ENCODE measurements at places on chromosomes 7 and 10.

- DNase-seq: no peak
Observed at GRCh38 chr7:143979359-143979758, 20.8 kb upstream of the OR6B1 start.

GRCh38 chr7:93366816-93367215 is 134.7 kb downstream of the VPS50 start:
- DNase-seq: no peak

DNA sequence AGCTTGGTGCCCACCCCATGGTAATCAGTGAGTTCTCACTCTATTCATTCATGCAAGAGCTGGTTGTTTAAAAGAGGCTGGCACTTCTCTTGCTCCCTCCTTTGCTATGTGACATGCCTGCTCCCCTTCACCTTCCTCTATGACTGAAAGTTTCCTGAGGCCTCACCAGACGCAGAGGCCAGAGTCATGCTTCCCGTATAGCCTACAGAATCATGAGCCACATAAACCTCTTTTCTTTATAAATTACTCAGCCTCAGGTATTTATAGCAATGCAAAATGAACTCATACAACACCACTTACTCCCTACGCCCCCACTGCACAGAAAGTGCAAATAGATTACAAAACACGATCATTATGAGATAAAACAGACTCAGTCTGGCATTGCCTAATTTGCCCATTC is 39.0 kb downstream of the SEC61G start:
- no peak for DNase-seq

GRCh38 chr7:159097661-159098423 is 46.8 kb downstream of the VIPR2 start:
- no peak for DNase-seq

GRCh38 chr10:26417136-26417535 is 21.0 kb upstream of the APBB1IP start:
- DNase-seq: no peak

- no peak for DNase-seq
Observed at GRCh38 chr10:30176776-30177533, 117.6 kb upstream of the JCAD start.

DNA sequence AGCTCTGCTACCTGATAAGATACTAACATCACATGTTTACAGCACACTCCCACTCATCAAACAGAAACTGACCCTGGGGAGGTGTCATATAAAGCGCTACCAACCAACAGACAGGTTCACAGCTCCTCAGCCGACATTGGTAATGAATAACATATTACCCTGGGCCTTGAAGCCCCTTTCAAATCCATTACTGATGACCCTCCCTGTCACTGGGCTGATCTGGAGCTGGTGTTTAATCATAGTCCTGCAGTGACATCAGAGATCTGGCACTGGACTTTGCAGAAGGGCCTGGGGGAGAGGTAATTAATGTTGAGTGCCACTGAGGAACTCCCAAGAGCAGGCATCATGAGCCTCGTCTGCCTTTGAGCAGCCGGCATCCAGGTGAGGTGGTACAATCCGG is 306.5 kb upstream of the NFE2L3 start:
- no peak for DNase-seq

DNA sequence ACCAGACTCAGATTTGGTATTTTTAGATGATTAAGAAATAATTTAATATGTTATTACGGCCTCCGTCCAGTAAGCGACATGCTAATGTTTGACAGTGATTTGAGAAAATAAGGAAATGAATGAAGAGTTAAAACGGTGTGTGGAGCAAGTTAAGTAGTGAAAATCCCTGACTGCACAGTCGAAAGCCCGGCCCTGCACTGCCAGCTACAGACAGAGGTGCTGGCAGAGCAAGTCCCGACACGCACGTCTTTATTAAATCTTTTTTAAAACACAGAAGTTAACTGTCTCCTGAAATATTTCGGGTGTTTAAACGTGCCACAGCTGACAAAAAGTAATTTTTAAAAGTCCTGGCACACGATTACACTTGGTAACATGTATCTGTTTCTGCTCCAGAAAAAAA is 293.4 kb upstream of the RNF32 start:
- no peak for DNase-seq

DNA sequence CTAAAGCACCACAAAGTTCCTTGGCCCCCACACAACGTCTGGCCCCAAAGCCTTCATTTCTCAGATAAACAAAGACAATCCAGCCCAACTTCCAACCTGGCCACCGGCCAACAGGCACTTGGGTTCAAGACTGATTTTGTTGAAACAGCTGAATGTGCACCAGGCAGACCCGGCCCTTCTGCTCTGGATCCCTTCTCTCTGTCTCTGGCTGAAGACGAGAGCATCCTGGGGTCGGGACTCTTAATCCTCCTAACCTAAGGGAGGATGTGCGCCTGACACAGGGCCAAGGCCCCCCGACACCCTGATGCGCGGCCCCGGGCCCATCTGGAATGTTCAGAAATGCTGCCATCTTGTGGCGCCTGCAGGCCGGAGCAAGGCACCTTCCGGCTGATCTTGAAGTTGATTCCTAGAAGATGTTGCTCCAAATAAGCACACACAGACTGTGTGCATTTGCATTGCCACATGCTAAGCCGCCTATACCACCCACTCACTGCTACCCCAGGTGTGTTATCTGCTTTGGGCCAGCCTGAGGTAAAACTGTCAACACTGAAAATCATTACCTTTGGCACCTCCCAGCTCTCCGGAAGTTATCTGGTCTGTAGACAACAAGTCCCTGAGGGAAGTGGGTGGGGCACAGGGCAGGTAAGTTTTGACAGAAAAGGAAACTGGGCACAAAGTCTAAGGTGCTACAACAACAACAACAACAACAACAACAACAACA is 98.4 kb upstream of the HABP2 start:
- DNase-seq: peak; percentile 42

DNA sequence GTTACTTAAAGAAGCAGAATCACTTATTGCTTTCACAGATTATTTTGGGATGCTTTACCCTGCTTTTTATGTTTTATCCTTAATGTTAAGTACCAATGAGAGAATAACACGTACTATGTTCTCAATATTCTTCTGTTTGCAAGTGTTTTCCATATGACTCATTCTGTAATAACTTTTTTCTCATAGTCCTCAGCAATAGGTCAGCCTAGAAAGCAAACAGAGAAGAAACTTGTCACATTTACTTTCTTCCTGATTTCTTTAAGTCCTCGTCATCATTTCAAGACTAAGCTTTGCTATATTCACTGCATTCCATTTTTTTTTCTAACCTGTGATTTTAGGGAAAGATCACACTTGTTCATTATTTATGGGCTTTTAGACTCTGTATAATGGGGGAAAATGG is 6.8 kb upstream of the AGR2 start:
- DNase-seq: no peak

DNA sequence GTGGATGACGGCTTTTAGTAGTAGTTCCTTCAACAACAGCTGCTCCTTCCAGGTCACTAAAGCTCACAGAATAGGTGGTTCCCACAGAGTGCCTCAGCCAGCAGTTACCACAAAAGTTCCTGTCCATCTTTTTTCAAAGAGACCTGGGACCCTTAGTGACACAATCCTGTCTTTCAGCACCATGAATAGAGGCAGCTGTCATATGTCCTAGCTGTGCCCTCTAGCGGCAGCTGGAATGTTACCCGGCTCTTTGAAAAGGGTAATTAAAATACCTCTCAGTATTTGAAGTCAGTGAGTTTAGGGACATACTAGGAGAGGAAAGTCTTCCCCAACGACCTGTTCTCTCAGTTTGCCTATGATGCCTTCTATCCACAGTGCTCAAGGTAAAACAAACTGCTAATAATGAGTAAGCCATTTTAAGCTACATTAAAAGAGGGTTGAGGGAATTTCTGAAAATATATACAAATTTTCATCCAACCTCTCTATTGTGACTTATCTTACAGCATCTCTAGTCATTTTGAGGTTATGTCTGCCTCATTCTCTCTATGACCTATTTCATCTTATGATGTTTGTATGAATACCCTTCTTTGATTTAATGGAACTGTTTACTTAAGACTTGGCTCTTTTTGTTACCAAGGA is 290.8 kb downstream of the NXPH1 start:
- DNase-seq: peak; percentile 33

GRCh38 chr10:7405637-7406036 is 5.2 kb downstream of the SFMBT2 start:
- DNase-seq: no peak

DNA sequence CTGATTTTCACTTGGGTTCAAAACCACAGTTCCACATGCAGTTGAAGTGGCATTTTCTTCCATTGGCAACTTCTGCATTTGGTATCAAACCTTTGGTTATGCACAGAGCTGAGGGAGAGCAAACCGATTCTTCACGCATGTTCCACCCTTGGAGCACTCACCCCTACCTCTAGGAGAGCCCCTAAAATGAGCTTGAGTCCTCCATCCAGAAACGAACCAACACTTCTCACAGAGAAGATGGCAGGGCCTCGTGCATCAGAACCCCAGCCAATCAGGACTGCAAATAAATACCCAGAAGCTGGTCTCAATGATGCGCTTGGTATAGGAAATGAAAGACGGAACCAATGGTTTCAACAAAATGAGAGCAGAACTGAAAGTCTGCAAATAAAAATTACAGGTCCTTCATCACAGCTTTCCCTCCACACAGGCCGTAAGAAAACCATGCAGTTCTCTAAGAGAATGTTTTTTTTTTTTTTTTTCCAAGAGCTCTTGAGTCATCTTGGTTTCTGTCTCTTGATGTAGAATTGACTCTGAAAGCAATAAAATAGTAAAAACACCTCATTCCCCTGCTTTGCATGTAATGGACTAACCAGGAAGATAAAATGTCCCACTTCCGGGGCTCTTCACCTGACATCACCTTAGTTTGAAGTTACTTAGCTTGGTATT is 23.9 kb downstream of the KLF6 start:
- no peak for DNase-seq

GRCh38 chr10:90930971-90931871 is 10.3 kb upstream of the ANKRD1 start:
- DNase-seq: peak; percentile 19

GRCh38 chr7:25091779-25092178 is 33.3 kb downstream of the CYCS start:
- DNase-seq: no peak

- no peak for DNase-seq
Observed at GRCh38 chr7:37390114-37390513, 58.5 kb downstream of the ELMO1 start.

DNA sequence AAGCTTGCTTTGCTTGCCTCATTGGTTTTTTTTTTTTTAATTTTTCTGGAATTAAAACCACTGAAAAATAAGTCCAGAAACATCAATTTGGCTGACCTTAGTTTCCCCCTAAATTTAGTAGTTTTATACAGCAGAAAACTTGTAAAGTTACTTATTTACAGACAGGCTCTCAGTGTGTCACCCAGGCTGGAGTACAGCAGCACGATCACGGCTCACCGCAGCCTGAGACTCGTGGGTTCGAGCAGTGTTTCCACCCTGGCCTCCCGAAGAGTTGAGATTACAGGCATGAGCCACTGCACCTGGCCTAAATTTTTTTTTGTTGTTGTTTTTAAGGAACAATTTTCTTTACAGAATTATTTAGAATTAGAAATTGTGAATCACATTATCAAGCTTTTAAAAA is 250.5 kb downstream of the SDK1 start:
- no peak for DNase-seq

DNA sequence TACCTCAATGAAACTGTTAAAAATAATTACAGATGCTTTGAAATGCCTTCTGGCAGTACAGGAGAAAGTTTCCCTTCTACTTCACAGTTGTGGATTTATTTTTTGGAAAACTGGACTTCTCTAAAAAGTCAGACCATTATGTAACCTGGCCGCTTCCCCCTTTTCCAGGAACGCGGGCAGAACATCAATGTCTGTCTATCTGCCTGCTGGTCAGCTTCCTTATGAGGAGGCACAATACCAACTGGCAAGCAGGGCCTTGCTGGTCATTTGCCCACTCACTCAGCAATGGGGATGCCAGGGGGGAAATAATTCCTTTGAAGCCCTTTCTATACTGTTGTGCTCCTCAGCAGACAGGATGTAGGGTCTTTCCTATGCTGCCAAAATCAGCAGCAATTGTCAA is 22.5 kb upstream of the ADRB1 start:
- no peak for DNase-seq

GRCh38 chr10:55353414-55353813 is 552.4 kb upstream of the PCDH15 start:
- no peak for DNase-seq

DNA sequence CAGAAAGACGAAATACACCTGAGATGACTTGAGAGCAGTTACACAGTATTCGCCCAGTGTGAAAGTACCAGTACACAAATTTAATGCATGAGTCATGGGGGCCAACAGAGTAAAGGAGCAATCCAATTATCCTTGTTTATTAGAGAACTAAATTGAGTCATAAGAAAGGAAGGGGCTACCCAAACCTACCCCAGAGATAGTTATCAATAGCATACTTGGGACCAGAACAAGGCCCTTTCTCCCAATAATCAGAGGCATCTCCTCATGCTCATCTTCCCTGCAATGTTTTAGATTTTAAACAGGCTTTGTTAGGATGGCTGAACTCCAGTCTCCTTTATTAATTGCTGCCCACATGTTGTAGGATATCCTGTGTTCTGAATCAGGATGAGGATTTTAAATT is 239.7 kb upstream of the LRGUK start:
- DNase-seq: no peak

- DNase-seq: no peak
Observed at GRCh38 chr7:149141893-149142292, 5.4 kb upstream of the ZNF398 start.

GRCh38 chr10:85847085-85847484 is 519.5 kb downstream of the GRID1 start:
- DNase-seq: no peak

GRCh38 chr7:144723301-144723700 is 112.6 kb downstream of the TPK1 start:
- no peak for DNase-seq

DNA sequence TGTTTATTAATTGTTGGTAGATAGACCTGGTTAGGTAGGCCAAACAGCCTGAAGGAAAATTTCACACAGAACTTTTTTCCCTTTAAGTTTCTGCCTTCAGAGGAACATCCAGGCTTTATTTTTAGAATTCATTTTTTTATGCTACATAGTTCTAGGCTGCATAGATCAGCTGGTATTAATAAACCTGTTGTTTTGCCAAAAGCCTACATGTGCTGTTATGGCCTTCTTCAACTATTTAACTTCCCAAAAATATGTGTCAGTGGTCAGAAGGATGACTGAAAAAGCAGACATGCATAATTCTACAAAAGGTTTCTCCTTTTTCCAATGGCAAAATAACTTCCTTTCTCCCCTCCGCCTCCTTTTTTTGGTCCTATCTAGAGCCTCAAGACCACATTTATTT is 303.0 kb upstream of the DKK1 start:
- no peak for DNase-seq

GRCh38 chr7:43616977-43617376 is 34.1 kb downstream of the STK17A start:
- DNase-seq: no peak

DNA sequence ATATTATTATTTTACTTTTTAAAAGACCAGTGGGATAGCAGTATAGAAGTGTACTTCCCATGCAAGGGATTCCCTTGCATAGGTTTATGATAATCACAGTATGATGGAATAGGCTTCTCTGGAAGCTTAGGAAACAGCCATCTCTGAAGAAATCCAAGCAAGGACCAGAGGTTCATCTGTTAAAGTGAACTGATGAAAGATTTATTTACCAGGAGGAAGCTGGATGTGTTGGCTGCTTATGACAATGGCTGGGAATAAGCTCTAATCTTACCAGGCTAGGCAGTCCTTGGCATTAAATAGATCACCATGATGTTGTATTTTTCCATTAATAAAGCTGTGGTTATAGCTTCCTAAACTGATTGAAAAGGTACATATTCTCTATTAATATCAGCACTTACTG is 32.0 kb downstream of the FRA10AC1 start:
- no peak for DNase-seq

- DNase-seq: no peak
Observed at GRCh38 chr10:114683593-114683992, 25.5 kb upstream of the ABLIM1 start.
